RKO (cell line): ENCODE measurements at places on chromosomes 1 and 21.

- DNase-seq = no peak
Measured at GRCh38 chr1:185368913-185369491, 52.0 kb upstream of the IVNS1ABP start.

GRCh38 chr1:20376880-20377494, 86.3 kb downstream of the VWA5B1 start:
- DNase-seq = peak; percentile 38

DNA sequence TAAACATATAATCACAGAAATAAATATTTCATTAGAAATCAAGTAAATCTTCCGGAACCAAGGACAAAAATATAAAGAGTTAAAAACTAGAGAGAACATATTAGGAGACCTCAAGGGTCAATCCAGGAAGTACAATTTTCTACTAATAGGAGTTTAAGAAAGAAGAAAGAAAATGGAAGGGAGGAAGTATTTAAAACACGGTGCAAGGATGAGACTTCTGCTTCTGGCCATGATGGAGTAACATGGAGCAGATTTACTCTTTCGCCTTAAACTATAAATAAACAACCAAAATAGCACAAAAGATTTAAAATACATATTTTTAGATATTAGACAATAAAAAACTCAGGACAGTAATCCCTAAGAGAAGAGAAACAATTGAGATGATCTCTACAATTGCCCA, 12.6 kb upstream of the IFNAR1 start:
- DNase-seq = no peak

DNA sequence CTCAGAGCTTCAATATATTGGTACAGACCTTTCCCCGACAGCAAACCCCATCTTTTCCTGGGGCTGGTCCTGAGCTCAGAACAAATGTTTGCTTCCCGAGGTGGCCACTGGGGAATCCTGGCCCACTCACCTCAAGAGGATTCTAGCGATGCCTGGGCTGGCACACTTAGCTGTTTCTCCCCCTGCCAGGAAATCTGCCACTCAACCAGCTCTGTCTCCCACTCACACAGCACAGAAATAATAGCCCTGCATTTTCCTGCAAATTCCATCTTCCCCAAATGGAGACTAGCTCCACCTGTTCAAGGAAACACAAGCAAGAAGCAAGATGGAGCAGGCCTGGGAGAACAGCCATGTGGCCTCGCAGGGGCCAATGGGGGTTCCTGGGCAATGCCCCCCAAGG, 21.1 kb downstream of the KCNN3 start:
- DNase-seq = no peak

DNA sequence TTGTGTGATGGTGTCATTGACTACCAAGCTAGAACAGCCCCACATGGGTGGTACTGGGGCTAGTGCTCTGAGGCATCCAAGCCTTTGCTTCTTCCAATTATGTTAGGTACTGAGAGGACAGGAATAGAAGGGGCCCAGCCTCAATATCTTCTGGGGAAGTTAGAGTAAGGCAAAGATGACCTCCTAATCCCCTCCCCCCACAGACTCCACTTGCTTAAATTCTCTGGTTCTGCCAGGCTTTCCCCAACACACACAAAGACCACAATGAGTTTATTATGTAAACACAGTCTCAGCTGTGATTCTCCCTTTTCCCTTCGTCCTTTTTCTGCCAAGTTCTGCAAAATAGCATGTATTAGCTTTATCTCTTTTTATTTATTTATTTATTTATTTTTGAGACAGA, 3.1 kb upstream of the TACSTD2 start:
- no peak for DNase-seq
